Fibroblast of villous mesenchyme (primary cell): ENCODE measurements at places on chromosomes 5 and 9. TPM values are rescaled to one million over a fixed set of nuclear protein-coding genes. Genes with fewer than 3 reads are reported as not detected.

GRCh38 chr5:178425621-178426068 is 164.5 kb downstream of the COL23A1 start:
- DNase-seq: no peak

TAL2 gene
- not detected in 2 replicates for total RNA-seq

GRCh38 chr5:122999947-123000563 is 36.5 kb downstream of the PPIC start:
- peak; percentile 21 for DNase-seq

DNA sequence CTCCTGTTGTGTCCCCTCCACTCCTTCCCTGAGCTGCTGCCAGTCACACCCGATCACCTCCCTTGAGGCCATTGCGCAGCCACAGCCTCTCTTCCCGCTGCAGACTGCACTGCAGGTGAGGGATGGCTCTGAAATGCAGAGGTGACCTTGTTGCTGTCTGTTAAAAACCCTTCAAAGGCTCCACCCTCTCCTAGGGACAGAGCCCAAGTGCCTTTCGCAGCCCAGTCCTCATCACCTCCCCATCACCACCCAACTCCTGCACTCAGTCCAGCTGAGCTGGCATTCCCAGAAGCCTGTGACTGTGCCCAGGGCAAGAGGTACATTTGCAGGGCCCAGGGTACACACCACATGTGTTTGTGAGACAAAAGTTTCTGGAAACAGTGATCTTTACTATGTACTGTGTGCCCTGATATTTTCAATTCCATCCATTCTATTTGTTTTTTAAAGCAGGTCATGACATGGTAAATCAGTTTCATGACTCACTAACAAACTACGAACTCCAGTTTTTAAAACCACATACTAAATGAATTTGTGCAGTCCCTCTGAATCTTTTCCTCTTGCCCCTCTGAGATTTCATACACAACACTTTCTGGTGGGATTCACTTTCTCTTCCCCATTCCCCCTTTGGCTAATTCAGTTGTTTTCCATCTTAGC is 73.0 kb upstream of the SPOCK1 start:
- DNase-seq: peak; percentile 36

TGFBI gene
- 281 and 496 TPM in 2 replicates for total RNA-seq

- no peak for DNase-seq
Observed at GRCh38 chr9:129665389-129665775, at the start of gene PRRX2. TSS of gene PRRX2 (plus strand) at chr9:129665647. CDS start at chr9:129665868, 221 bp downstream.

DNA sequence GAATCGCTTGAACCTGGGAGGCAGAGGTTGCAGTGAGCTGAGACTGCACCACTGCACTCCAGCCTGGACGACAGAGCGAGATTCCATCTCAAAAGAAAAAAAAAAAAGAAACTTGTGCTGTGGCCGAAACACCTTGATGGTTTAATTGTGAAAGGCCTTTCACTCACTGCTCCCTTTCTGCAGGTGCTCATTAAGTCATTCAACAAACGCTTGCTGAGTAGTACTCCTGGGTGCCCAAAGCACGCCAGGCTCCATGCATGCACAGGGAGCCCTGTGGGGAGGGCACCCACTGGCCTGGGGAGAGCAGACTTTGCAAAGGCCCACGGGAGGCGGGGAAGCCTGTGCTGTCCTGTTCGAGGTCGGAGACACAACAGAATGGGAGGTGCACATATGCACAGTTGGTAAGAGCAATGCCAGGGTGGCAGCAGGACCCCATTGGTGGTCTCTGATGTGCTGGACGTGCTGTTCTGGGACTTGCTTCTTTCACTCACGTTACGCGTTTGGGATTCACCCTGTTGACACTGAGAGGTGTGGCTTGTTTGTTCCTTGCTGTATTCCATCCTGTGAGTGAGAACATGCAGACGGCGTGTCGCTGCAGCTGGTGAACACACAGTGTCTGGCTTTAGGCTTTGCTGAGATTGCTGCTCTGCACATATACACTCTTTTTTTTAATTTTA is 3.0 kb upstream of the ENTPD2 start:
- DNase-seq: no peak

DNA sequence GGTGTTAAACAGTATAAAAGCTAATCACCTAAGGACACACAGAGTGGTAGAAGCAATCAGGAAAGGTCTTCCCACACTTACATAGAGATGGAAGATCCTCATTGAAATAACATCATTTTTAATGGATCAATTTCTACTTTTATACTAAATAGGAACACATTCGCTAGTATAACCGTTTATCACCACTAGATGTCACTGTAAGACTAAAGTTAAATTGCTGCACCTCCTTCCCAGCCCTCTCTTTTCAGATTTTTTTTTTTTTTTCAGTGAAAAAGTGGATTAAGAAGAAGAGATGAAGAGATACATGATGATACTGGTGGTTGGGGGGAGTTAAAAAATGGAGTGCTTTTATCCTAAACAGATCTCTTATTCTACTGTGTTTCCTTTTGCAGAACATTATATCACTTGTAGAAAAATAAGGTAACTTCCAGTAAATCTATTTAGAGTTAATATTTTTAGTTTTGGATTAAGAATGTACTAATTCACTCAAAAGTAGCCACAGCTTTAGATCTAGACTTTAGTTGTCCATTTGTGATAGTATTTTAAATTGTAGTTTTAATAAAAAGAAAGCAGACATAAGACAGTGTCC is 116.9 kb upstream of the ARRDC3 start:
- peak; percentile 61 for DNase-seq

EGFLAM gene
- 3.0 and 5.5 TPM in 2 replicates for total RNA-seq
